Stomach (tissue), 19 donors: ENCODE measurements at places on chromosomes 16 and 17. TPM values are rescaled to one million over a fixed set of nuclear protein-coding genes. Genes with fewer than 3 reads are reported as not detected.

WFDC1 gene
- 14.2 TPM for total RNA-seq

USP22 gene
- total RNA-seq, result 184 TPM

NAE1 gene
- total RNA-seq, result 72.1 TPM

GRCh38 chr17:4420692-4421131 lies 13.0 kb upstream of the SPNS3 start:
- DNase-seq, result peak; percentile 92

TMEM92 gene
- total RNA-seq, result 3.1 TPM

RBFOX1 gene
- not detected for total RNA-seq

- peak; percentile 40 for DNase-seq
Observed at GRCh38 chr16:54030451-54030850, 256.1 kb downstream of the IRX3 start.

TPSG1 gene
- total RNA-seq, result not detected

GRCh38 chr17:2040219-2040827 lies 1.5 kb upstream of the OVCA2 start:
- DNase-seq, result no peak

DNA sequence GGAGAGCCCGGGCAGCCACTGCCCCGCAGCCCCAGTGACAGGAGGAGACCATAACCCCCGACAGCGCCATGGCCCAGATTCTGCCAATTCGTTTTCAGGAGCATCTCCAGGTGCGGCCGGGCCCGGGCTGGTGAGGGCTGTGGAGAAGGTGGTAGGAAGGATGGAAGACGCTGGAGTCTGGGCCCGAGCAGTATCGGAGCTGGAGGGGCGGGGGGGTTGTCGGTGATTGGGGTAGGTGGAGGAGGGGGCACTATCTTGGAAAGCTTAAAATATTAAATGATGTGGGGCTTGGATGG lies 317 bp downstream of the CLTC start:
- no peak for DNase-seq

- DNase-seq, result peak; percentile 78
Observed at GRCh38 chr17:1491443-1492248, 840 bp downstream of the MYO1C start.

KRTAP9-8 gene
- not detected for total RNA-seq

GRCh38 chr17:42163113-42163512 lies 8.3 kb upstream of the RAB5C start:
- no peak for DNase-seq

TPSB2 gene
- 1.8 TPM for total RNA-seq

EPN3 gene
- 26.3 TPM for total RNA-seq

- no peak for DNase-seq
Observed at GRCh38 chr17:1762901-1763898, 1.3 kb downstream of the SERPINF1 start.

- DNase-seq, result peak; percentile 75
Observed at GRCh38 chr16:5025171-5025632, 8.5 kb downstream of the NAGPA start.

CEP295NL gene
- total RNA-seq, result 7.1 TPM

DNA sequence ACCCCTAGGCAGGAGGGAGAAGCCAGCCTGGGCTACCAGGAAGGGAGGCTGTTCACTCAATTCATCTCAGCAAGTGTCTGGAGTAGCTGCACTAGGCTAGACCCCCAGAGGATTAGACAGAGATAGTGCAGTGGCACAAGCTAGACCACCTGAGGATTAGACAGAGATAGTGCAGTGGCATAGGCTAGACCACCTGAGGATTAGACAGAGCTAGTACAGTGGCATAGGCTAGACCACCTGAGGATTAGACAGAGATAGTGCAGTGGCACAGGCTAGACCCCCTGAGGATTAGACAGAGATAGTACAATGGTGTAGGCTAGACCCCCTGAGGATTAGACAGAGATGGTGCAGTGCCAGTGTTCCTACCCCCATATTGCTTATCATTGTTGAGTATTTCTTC lies 74.1 kb upstream of the SDK2 start:
- no peak for DNase-seq

LHX1 gene
- total RNA-seq, result not detected

PIRT gene
- under 0.01 TPM for total RNA-seq

TPPP3 gene
- 16.7 TPM for total RNA-seq

DNA sequence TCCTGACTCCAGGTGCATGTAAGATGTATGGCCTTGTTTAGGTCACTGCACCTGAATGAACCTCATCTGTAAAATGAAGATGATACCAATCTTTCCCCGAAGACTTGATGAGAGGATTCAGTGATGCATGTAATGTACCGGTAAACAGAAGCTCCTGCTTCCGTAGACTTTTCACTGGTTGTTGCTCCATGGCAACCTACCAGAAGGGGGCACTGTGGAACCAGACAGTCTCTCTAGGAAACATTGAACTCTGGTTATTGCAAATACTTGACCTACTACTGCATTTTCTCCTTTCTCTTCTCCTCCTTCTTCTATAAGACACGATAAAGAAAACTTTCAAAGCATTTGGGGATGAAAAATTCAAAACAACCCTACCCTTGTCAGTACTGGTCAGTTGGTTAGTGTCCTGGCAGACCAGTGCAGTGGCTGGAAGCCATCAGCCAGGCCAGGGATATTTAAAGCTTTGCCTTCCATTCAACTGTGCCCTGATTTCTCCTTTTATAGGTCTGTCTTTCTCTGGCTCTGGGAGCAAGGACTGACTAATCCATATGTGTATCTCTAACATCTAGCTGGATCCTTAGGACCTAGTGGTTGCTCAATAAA lies 667.4 kb upstream of the SALL1 start:
- peak; percentile 78 for DNase-seq

HEATR9 gene
- not detected for total RNA-seq
